Retinal pigment epithelial cell (primary cell): ENCODE measurements at places on chromosomes 12 and 14.
A peak's percentile ranks its signal among the peaks of the same experiment; 100 is the strongest.

- DNase-seq, result peak; percentile 77
These were observed at the start of the genes LRRIQ1 and TSPAN19 for GRCh38 chr12:85036234-85036707. TSS of gene LRRIQ1 (plus strand) at chr12:85036351. CDS start at chr12:85038177, 1,826 bp downstream. TSS of gene TSPAN19 (minus strand) at chr12:85036277. CDS start at chr12:85029946, 6,331 bp downstream.

DNA sequence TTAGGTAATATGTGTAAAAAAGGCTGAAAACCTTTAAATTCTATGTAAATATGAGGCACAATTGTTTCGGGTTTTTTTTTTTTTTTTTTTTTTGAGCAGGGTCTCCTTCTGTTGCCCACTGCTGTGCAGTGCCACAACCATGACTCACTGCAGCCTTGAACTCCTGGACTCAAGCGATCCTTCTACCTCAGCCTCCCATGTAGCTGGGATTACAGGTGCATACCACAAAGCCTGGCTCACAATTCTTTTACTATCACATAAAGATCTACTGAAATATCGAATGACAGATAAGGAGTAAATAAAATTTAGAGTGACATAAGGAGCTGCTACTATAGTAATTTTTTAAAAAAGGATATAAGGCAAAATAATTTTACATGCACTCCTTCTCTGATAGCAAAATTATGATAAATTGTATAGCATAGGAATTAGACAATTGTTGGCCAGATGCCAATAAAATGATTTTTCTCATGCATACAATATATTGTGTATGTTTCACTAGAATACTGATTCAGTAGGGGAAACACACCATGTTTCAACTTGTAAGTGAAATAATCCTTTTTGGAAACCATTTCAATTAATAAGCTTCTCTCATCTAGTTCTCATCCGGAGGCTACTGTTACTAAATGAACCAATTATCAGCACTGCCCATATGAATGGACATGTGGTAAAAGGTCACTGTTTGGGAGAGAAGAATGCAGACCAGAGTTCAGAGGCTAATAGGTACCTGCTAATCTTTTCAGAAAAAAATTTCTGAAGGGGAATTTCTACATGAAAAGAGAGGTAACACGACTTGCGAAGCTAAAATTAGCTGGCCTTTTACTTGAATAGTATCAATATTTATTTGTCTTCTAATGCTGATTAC lies 108.4 kb downstream of the PPP1R12A start:
- no peak for DNase-seq

DNA sequence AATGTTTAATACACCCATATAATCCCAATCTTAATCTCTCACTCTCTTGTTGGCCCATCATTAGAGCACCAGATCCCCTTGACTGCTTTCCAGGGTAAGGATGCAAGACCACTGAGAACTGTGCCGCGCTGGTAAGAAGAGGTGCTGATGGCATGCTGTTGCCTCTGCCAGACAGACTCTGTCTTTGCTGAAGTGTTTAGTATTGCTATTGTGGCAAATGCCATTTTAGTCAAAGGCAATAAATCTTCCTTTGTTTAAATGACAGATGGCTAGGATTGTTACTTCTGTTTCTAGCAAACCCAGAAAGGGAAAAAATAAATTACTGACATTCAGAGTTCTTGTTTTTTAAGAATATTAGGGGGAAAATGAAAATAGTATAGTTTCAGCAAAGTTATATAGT lies 152.3 kb downstream of the MON2 start:
- no peak for DNase-seq

- no peak for DNase-seq
These were observed 247.0 kb downstream of the PHLDA1 start for GRCh38 chr12:75784591-75784990.

DNA sequence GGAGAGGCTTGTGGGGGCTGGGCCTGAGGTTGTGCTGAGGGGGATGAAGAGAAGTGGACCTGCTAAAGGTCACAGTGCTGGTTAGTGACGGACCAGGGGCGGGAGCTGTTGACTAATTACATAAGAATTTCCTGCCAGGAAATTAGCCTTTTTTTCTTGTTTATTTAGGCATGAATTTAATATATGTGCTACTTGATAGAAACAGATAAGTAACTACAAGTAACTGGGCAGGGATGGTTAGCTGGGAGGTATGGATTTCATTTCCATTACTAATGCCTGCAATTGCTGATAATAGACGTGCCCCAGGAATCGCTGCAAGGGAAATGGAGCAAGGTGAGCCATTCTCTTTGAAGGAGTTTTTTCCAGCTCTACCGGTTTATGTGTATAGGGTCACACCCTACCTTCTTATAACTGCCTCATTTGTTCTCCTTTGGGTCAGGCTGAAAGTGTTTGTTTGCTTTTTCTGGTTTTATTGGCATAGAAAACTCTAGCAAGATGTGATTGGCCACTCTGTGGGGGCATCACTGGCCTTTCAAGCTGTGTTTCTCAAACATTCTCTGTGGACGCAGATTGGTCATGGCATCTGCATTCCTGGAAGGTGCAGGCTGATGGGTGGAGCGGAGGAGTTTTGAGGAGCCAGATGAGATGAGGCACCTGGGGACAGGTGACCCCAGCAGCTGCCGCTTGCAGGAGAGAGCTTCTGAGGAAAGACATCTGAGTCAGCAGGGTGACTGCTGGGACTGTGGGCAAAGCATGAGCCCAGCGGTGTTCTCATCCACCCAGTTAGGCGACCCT lies 19.0 kb upstream of the GPRC5A start:
- DNase-seq, result peak; percentile 77

- no peak for DNase-seq
These were observed 270.8 kb upstream of the RGS6 start for GRCh38 chr14:71661441-71661840.

GRCh38 chr14:91873471-91874415 lies 6.4 kb upstream of the TC2N start:
- DNase-seq, result no peak

GRCh38 chr14:104708606-104709268 lies 15.3 kb upstream of the ADSS1 start:
- DNase-seq, result no peak

GRCh38 chr12:94561943-94562411 lies 88.4 kb downstream of the TMCC3 start:
- DNase-seq, result no peak

DNA sequence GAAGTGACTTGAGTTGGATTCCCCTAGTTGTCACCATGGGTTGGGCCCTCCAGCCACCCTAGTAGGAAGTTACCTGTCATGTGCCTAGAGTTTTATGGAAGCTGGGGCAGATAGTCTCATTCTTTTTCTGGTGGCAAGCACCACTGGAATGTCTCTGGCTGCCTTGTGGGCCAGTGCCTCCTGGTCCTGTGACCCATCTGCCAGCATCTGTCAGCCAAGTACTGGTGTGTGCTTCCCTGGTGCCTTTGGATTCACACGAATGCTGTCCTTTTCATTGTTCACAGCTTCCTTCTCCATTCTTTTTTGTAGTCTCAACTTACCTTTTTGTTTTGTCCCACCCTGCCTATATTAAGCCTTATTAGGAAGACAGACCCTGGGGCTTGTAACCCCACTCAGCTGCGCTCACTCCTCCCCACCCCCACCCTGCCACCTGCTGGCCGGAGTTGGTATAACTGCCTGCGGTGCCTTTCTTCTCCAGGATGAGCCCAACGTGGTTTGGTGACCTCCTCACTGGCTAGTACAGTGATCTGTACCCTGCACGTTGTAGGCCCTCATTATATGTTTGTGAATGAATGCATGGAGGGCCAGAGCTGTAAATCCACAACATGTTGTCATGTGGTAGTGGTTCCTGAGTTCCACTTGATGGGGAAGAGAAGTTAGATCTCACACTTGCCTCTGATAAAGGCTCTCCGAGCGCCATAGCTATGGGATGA lies 125.7 kb downstream of the TSPAN9 start:
- no peak for DNase-seq

- DNase-seq, result no peak
These were observed 362.6 kb downstream of the TMEM121 start for GRCh38 chr14:105888784-105889665.

GRCh38 chr14:73752297-73752992 lies 38.3 kb upstream of the PNMA1 start:
- no peak for DNase-seq

- DNase-seq, result no peak
These were observed 60.4 kb downstream of the RASSF8 start for GRCh38 chr12:26018926-26019325.

- DNase-seq, result no peak
These were observed 94.3 kb downstream of the ADGRD1 start for GRCh38 chr12:131047789-131048610.

- DNase-seq, result peak; percentile 16
These were observed 174.8 kb downstream of the APAF1 start for GRCh38 chr12:98819821-98820404.

- no peak for DNase-seq
These were observed 475.4 kb upstream of the SEL1L start for GRCh38 chr14:82009076-82009475.

DNA sequence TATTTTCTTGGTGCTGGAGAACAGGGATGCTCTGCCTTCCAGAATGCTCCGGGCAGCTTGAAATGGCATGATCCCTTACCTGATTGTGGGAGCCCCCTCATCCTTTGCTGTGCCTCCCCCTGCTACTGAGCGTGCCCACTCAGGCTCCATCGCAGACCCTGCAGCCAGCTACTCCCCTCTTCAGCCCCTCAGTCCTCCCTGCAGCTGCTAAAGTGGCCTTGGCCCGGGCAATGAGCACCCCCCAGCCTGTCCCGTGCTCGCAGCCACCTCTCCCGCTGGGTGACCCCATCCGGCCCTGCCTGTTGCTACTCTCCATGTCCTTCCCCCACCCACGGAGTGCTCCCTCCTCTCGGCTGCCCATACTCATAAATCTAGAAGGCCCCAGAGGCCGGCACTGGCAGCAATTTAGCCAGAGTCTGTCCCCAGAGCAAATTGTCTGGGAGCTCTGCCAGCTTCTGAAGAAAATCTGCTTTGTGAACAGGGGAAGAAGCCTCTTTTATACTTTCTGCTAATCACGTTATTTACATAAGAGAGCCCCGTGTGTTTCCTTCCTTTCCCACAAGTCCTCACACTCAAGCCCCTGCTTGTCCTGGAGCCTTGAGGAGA lies 143.7 kb upstream of the FRMD6 start:
- DNase-seq, result peak; percentile 78

DNA sequence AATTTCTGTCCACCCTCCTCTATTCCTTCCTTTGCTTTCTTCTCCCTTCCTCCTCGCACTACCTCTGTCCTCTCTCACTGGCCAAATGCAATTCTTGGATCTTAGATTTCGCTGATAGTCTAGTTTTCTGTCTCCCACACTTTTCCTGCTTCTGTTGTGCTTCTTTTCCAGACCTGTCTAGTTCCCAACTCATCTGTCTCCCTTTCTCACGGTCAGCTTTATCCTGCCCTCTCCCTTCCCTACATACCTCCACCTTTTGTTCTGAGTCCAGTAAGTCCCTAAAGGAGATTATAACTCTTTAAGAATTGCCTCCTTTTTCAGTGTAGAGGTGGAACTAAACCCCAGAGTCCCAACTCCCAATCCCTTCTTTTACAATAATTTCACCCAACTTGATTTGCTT lies 880 bp upstream of the MMP14 start:
- DNase-seq, result no peak

DNA sequence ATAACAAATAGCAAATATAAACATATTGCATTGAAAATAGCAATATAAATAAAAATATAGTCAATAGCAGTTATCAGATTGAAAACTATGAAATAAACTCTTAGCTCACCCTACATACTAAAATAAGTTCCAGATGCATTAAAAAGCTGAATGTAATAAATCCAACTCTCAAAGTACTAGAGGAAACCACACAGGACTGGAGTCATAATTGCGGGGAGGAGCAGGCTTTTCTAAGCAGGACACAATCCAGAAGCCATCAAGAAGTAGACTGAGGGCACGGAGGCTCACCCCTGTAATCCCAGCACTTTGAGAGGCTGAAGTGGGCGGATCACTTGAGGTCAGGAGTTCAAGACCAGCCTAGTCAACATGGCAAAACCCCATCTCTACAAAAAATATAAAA lies 22.2 kb downstream of the GSC start:
- no peak for DNase-seq

DNA sequence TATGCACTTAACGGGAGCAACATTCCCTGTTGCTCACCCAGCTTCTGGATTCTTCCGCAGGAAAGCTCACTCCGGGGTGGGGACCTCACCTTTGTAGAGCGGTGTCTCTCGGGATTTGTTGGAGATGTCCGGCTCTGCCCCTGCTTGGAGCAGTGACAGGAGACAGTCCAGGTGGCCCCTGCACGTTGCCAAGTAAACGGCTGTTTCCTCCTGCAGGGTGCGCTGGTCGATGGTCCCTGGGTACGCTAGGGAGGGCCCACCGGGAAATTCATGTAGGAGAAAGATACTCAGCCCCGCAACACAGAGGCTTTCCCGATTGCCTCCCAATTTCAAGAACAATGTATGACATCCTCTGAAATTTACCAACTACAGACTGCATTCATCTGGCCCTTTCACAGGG lies 23.1 kb downstream of the ASB2 start:
- DNase-seq, result no peak

GRCh38 chr12:118617611-118618450 lies 241.5 kb downstream of the SUDS3 start:
- DNase-seq, result no peak

- no peak for DNase-seq
These were observed 32.2 kb downstream of the CYP46A1 start for GRCh38 chr14:99716091-99716849.

- DNase-seq, result no peak
These were observed 18.9 kb upstream of the SMUG1 start for GRCh38 chr12:54207539-54208294.

GRCh38 chr12:126189856-126190255 lies 1124.6 kb downstream of the AACS start:
- no peak for DNase-seq
